Uterine smooth muscle cell (primary cell): ENCODE measurements at places on chromosomes 5 and 9. TPM values are rescaled to one million over a fixed set of nuclear protein-coding genes. Genes with fewer than 3 reads are reported as not detected.

The PHF24 gene
- total RNA-seq = under 0.01 and 0.11 TPM in 2 replicates

The PCDHB14 gene
- total RNA-seq = 0.11 and 0.12 TPM in 2 replicates

The FOXD4L4 gene
- total RNA-seq = 0.22 and 0.37 TPM in 2 replicates

The PRRC2B gene
- total RNA-seq = 42.4 and 59.5 TPM in 2 replicates

The SH2D3C gene
- 0.11 and 0.25 TPM in 2 replicates for total RNA-seq

The MARCOL gene
- not detected in 2 replicates for total RNA-seq

The GABBR2 gene
- 0.11 and 0.12 TPM in 2 replicates for total RNA-seq

The KIF4B gene
- total RNA-seq = under 0.01 and 0.12 TPM in 2 replicates

The TAS2R1 gene
- total RNA-seq = not detected in 2 replicates

The EPB41L4A gene
- 0.75 and 1.00 TPM in 2 replicates for total RNA-seq

The TXN gene
- 370 and 447 TPM in 2 replicates for total RNA-seq

The FGD3 gene
- total RNA-seq = not detected in 2 replicates

The GPSM1 gene
- total RNA-seq = 66.4 and 97.5 TPM in 2 replicates

The CLIC3 gene
- total RNA-seq = 0.55 and 3.0 TPM in 2 replicates

The C5orf46 gene
- total RNA-seq = not detected in 2 replicates

The FCN2 gene
- total RNA-seq = not detected in 2 replicates

The IGFBPL1 gene
- 0.12 TPM in 1 of 2 replicates, not detected in the other for total RNA-seq

The MYO10 gene
- 30.0 and 39.6 TPM in 2 replicates for total RNA-seq

The HNRNPA0 gene
- total RNA-seq = 11.3 and 14.2 TPM in 2 replicates

The GOLPH3 gene
- 99.9 and 105 TPM in 2 replicates for total RNA-seq

The SLC1A3 gene
- 0.37 and 2.1 TPM in 2 replicates for total RNA-seq

The SMIM27 gene
- total RNA-seq = 1.2 and 6.1 TPM in 2 replicates

The FOXD4L3 gene
- total RNA-seq = not detected in 2 replicates

The TLR4 gene
- 2.5 and 5.9 TPM in 2 replicates for total RNA-seq

The PCDHA4 gene
- 0.11 and 0.62 TPM in 2 replicates for total RNA-seq

The FAT2 gene
- total RNA-seq = under 0.01 TPM in 2 replicates

The DCAF12 gene
- total RNA-seq = 10.5 and 12.3 TPM in 2 replicates

The CTSV gene
- 0.62 and 0.89 TPM in 2 replicates for total RNA-seq

The LIX1 gene
- not detected in 2 replicates for total RNA-seq

The B4GALT1 gene
- total RNA-seq = 16.0 and 30.0 TPM in 2 replicates

The HACD4 gene
- total RNA-seq = 9.1 and 9.9 TPM in 2 replicates

The SLC25A48 gene
- under 0.01 TPM in 1 of 2 replicates, not detected in the other for total RNA-seq
